NCI-H2029 (cell line): ENCODE measurements at places on chromosomes 4 and X.

- DNase-seq: peak; percentile 49
Measured at GRCh38 chrX:65706041-65706828, 38.8 kb downstream of the MSN start.

GRCh38 chrX:46713672-46714490 is 45.0 kb downstream of the SLC9A7 start:
- no peak for DNase-seq

DNA sequence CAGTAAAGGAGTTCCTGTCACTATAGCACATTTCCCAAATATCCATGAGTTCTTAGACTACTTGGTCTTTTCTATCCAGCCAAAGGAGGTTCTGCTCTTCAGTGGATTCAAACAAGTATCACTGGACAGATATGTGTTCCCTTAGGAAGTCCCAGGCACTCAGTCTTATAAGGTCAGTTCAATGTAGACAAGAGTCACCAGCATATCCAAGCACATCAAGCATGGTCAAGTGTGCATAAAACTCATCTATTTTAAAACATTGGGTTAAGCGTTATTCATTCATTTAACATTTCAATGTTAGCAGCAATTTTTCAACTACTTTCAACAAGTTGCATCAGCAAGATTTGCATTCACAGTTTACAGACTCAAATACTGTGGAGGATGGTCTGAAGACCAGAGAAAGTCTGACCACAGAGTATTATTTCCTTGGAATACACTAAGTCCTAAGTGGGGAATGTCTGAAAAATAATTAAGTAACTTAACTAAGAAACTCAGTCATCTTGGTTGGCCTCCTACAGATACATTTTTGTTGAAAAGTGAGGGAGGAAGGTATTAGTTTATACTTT is 630.5 kb upstream of the IGFBP7 start:
- DNase-seq: no peak

DNA sequence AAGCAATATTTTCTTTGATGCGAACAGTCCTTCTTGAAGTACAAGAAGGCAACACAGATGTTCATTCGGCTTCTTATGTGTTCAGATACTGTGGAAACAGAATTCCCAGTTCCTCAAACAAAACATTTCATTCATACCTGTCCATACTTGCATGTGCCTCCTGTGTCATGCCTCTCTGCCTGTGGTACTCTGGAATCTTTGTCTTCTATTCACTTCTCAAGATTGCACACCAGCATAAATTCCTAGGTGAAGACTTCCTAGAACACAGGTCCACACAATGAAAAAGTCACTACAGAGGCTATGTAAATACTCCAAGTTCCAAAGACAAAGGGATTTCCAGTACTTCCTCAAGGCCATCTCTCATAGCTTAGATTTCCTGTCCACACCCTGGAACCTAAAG is 367.2 kb downstream of the AFF2 start:
- no peak for DNase-seq

DNA sequence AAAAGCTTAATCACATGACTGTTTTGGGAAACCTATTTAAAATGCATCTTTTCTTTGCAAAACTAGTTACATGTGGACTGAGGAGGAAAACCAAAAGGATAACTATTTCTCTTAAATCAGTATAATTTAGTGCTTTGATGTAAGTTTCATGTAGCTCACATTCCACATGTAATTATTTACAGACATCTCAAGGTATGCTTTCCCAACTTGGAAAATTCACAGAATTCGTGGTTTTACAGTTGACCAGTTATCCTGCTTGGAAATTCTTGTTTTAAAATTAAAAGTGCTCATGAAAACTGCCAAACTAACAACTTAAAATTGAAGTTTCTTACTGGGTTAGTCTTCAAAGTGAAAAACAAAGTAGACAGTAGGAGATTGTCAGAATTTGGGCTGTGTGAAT is 52.4 kb downstream of the EDNRA start:
- DNase-seq: no peak

DNA sequence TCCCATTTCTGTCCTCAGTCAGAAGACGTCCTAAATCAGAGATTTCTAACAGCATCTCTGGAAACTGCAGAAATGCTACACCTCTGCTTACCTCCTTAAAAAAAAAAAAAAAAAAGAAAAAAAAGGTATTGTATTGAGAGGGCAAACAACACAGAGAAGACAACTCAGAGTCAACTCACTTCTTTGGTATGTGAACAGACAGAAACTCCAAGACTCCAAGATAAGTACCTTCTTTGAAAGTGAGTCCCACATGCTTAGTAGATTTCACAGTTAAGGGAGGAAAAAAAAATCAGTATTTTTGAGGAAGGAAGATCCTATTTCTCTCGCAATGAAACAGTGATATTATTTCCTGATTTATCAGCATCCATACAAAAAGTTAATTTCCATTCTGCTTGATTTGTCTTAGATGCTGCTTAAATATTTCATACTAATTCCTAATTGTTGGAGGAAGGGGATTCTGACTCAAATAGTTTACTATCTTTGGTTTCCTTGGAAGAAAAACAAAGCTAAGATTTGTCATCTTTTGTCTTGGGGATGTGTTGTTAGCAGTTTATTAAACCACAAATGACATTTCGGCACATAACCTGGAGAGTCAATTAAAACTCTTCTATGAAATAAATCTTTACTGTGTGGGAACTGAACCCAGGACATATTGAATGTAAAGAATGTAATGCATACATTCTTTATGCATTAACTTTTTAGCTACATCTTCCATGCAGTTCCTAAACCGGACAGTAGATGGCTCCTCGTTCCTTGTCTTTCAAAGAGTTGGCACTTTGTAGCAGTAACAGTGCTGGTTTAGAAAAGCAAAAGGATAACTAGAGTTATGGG is 4.7 kb downstream of the RASGEF1B start:
- peak; percentile 71 for DNase-seq

- DNase-seq: no peak
Measured at GRCh38 chrX:93649381-93649780, 24.0 kb downstream of the NAP1L3 start.

DNA sequence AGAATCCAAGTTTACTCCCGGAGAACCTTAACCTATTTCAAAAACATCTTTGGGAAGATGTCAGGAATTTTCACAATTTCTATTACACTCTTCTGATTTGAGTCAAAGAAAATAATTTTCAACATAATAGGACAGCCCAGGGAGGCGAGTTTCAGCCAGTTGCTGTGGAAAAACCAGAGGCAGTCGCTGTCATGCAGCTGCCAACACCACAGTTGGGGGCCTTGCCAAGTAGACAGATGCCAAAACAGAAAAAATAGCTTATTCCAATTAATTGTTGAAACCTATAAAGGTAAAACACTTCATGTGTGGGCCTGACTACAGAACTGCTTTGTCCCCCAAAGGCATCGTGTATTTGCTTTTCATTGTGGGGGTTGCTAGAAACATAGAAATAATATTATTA is 225.8 kb downstream of the DMD start:
- no peak for DNase-seq

DNA sequence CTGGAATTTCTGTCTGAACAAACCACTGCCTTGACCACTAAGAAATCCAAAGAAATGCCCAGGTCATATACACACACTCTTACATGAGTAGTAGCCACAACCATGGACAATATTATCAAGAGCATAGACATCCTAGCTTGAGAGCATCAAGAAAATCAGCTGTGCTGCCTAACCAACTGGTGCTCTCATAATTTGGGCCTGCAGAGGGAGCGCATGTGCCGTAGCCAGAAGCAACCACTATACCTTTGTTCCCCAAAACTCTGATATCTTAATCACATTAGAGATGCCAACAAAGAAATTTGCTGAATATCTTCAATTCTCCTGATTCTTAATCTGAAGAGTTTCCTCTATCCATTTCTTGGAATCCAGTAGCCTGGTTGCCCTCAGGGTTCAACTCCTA is 163.6 kb downstream of the ZNF674 start:
- DNase-seq: no peak

GRCh38 chr4:64799751-64800150 is 390.5 kb upstream of the TECRL start:
- DNase-seq: no peak

DNA sequence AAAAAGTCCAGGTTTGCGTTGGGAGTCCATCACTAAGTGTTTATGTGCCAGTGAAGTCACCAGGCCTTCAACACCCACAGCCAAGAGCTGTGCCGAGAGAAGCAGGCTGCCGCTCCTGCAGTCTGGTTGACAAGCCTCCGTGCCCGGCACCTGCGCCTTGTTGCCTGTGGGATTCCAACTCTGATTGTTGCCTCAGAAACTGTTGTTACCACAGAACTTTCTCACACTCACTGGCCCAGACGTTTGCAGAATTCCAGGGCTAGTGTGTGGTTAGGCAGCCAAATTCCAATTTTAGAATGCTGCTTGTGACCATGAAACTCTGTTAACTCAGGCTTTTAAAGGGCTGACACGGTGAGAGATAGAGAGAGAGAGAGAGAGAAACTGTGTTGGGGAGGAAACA is 119.5 kb upstream of the LIMCH1 start:
- no peak for DNase-seq

- DNase-seq: no peak
Measured at GRCh38 chr4:31148990-31149389, 428.8 kb downstream of the PCDH7 start.

DNA sequence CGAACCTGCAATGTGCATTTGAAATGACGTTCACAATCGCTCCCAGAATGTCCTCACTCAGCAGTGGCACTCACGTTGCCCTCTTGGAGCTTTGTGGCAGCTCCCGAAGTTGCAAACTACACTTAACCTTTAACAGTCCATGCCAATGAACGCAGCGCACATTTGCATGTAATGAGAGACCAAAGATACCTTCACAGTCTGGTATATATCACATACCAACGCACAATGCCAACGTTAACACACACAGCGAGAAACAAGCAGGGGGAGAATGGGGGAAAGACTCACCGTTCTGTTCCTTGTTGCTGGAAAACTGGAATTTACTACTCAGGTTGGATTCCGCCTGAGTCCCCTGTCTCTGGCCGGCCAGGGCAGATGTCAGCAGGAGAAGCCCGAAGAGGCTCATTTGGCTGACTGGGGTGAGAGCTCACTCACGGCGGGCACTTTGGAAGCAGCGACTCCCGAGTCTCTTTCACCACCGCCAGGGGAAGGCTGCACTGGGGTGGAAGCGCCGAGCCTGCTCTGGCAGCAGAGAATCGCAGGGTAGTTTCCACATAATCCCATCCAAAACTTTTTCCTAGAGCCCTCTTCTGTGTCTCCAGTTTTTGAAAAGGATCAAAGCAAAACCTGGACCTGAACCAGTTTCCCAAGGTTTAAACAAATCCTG is 966 bp downstream of the PDGFC start:
- no peak for DNase-seq

DNA sequence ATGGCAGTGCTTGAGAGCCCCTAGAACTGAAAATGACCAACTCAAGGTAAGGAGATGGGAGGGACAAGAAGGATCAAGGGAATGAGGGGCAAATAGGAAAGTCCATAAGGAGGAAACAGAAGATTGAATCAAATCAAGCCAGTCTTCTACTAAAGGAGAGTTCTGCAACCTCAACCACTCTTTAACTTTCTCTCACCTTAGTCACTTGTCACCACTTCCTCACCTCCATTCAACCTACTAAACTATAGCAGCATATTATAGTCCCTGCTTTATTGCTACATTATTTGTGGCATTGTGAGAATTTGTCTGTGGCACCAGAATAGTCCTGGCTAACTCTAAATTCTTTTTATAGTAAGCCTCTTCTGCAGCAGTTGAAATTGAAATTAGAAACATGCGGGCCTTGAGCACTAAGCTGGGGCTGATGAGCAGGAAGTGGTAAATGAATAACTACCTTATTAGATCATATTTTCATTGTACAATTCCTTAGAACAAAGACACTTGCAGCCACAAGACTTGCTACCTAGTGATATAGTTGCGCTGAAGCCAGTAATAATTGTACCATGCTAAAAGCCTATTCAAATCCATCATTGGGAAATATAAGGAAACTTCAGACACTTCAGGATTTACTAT is 336.9 kb downstream of the ZNF674 start:
- DNase-seq: no peak

- no peak for DNase-seq
Measured at GRCh38 chr4:26887809-26888208, 27.2 kb downstream of the STIM2 start.

- DNase-seq: no peak
Measured at GRCh38 chr4:21819086-21819485, 129.5 kb downstream of the KCNIP4 start.

DNA sequence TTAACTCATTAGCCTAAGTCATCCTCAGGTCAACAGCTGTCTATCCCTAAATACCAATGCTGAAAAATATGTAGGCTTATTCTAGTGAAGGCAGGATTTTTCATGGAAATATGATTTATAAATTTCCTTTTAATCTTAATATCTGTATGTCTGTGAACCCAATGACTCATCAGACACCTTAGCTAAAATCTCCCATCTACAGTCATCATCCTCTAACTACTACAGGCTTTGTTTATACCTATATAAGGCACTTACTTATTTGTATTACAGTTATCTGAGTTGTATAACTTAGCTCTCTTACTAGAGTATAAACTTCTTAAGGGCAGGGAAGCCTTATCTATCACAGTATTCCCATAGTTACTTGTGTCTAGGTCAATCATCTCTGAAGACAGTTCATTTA is 24.2 kb downstream of the AMMECR1 start:
- no peak for DNase-seq

DNA sequence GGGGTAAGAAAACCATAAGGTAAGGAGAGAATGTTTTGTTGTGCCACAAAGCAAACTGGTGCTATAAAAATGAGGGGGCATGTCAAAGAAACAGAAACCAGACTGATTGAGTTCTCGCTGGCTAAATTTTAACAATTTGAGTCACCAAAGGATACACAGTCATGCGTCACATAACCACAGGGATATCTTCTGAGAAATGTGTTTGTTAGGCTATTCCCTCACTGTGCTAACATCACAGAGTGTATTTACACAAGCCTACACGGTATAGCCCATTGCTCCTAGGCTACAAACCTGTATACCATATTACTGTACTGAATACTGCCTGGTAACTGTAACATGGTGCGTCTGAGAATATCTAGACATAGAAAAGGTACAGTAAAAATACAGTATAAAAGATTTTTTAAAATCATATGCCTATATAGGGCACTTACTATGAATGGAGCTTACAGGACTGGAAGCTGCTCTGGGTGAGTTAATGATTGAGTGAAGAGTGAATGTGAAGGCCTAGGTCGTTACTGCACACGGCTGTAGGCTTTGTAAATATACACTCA is 50.1 kb downstream of the FBXW7 start:
- DNase-seq: peak; percentile 53

GRCh38 chr4:44425614-44426208 is 22.9 kb downstream of the KCTD8 start:
- DNase-seq: no peak

DNA sequence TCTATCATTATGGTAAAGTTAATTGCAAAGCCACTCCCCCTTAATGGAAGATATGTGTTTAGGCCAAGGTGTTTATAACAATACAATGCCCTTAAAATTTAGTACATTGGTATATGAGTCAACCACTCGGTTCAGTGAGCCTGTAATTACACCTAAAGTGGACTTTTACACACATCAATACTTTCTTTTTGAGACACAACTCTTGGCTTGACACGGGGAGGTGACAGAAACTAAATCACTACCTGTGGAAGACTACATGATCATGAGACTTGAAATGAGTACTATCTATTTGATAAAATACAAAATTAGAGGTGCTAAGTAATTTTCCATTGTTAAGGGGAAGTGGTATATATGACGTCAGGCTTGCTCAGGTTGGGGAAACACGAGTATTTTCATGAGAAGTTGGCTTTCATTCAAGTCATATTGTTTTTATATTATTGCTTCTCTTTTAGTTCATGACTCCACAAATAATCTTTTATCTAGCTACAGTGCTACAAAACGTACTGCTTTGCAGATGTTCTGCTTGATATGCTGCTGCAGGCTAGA is 918.3 kb downstream of the ARAP2 start:
- no peak for DNase-seq
